Effector memory CD8-positive, alpha-beta T cell (primary cell): ENCODE measurements at places on chromosomes 12 and 14.
A peak's percentile ranks its signal among the peaks of the same experiment; 100 is the strongest.

DNA sequence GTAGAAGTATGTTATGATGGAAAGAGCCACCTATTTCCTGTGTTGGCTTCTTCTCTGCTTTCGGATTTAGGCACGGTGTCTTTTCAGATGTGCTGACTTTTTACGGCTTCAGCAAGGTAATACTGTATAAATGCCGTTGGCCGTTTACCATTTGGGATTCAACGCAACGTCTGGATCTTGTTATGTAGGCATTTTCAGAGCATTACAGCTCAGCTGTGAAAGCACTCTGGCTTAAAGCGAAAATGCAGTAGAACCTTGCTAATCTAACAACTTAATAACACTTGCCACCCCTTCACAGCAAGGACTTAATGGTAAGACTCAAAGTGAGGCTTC lies 229.9 kb downstream of the EFCAB11 start:
- H3K4me3 ChIP-seq = peak overlapping the region; percentile 66
- H3K4me1 ChIP-seq = peaks cover 68% of the 10 kb centered on the region
- peaks cover 18% of the 10 kb centered on the region for H3K36me3 ChIP-seq
- H3K27ac ChIP-seq = peak overlapping the region; percentile 93
- no peaks in the 10 kb centered on the region for H3K27me3 ChIP-seq

DNA sequence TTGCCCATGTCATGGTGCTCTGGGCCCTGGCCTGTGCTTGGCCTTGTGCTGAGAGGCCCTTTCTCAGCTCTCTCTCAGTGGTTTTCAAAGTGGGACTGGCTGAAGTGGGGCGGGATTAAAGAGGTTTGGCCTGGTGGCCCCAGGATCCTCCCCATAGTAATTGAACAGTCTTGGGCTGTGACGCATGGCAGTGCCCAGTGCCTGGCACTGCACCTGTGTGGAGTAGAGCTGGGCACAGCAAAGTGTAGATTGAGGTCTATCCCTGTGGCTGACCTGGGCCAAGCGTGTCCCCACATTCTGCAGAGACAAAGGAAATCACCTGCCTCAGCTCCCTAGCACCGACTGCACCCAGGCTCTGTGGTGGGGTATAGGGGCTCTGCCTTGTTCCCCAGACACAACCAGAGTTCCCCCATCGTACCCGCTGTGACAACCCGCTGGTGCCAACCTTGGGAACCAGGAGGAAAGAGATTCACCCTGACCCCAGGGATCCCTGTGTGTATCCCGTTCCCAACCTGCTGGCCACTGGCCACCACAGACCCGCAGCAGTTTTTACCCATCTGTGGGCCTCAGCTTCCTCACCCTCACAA lies 9.9 kb upstream of the CYP46A1 start:
- no peak overlapping the region for H3K4me3 ChIP-seq
- no peaks in the 10 kb centered on the region for H3K27me3 ChIP-seq
- H3K4me1 ChIP-seq = peaks cover 23% of the 10 kb centered on the region
- H3K27ac ChIP-seq = no peak overlapping the region
- H3K36me3 ChIP-seq = peaks cover 4% of the 10 kb centered on the region

DNA sequence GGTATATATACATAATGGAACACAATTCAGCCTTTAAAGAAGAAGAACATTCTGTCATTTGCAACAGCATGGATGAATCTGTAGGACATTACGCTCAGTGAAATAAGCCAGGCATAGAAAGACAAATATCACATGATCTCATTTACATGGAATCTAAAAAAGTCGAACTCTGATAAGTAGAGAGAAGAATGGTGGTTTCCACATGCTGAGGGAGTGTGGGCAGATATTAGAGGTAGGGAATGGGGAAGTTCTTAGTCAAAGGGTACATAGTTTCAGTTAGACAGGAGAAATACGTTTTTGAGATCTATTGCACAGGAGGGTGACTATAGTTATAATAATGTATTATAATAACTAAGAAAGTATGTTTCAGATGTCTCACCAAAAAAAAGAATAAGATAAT lies 71.4 kb downstream of the ADAMTS20 start:
- no peaks in the 10 kb centered on the region for H3K27me3 ChIP-seq
- no peak overlapping the region for H3K4me3 ChIP-seq
- no peaks in the 10 kb centered on the region for H3K4me1 ChIP-seq
- DNase-seq = no peak
- no peaks in the 10 kb centered on the region for H3K36me3 ChIP-seq

DNA sequence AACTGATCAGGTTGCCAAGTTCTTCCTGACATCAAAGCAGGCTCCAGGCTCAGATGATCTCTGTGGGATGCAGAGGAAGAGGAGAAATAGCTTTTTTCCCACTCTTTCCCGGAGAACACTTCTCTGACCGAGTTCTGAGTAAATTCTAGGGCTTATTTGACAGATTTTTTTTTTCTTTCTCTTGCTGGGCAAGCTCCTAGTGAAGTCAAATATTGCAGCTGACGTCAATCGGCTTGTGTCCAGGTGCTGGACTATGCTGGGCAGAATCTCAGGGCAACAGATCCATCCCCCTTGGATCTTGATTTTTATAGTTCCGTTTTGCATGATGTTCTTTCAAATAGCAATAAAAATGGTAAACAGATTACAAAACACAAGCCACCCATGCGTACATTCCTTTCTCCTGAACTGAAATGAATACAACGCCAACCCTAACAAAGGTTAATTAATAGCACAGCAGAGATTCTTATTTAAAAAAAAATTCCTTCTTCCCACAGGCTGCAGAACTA lies 182.2 kb downstream of the NOVA1 start:
- H3K4me1 ChIP-seq = no peaks in the 10 kb centered on the region
- no peaks in the 10 kb centered on the region for H3K27me3 ChIP-seq
- H3K27ac ChIP-seq = no peak overlapping the region

GRCh38 chr14:68451696-68452373 lies 341.0 kb downstream of the ZFP36L1 start:
- no peak for DNase-seq
- H3K27ac ChIP-seq = no peak overlapping the region
- no peak overlapping the region for H3K4me3 ChIP-seq
- no peaks in the 10 kb centered on the region for H3K4me1 ChIP-seq
- no peaks in the 10 kb centered on the region for H3K36me3 ChIP-seq

DNA sequence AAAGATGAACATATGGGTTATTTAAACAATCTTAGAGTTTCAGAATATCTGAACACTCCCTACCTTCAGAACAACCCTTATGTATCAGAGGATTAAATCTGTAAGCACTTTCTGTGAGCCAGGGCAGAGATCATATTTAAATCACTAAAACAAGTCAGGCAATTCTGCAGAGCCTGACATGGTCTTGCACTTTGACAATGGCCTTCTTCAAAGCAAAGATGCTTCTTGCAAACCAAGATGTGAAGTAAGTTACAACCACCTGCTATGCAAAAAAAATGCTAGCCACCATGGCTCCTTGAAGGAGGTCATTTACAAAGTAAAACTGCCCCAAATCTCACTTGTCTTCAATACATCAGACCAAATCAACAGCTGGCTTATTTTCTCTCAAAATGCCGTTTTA lies 3.2 kb downstream of the PPP1CC start:
- peak overlapping the region; percentile 65 for H3K27ac ChIP-seq
- H3K27me3 ChIP-seq = no peaks in the 10 kb centered on the region
- peaks cover 41% of the 10 kb centered on the region for H3K36me3 ChIP-seq
- peak overlapping the region; percentile 96 for H3K4me3 ChIP-seq
- DNase-seq = no peak

- H3K27me3 ChIP-seq = peaks cover 15% of the 10 kb centered on the region
- no peak overlapping the region for H3K4me3 ChIP-seq
- no peaks in the 10 kb centered on the region for H3K36me3 ChIP-seq
- DNase-seq = no peak
- H3K4me1 ChIP-seq = no peaks in the 10 kb centered on the region
These were observed 26.9 kb upstream of the GCH1 start for GRCh38 chr14:54929556-54929955.

DNA sequence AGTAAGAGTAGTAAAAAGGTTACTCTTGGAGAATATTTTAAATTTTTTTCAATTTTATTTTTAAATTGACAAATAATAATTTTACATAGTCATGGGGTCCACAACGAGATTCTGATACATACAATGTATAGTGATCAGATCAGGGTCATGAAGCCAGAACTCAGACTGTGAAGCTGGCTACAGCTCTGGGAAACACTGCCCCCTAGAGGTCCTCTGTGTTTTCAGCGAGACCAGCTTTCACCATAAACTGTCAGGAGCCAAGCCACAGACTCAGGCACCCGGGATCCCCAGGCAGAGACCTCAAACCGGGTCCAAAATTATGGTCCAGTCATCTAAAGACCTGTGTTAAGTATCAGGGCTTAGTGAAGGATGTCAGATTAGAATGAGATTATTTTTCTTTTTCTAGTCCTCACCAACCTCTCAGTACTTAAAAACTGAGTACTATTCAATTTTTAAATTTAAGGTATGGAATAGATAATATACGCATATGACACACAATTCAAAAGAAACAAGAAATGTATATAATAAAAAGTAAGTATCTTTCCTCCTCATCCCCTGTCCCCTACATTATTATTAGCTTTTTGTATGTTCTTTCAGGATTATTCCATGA lies 397.1 kb downstream of the MDGA2 start:
- H3K27me3 ChIP-seq = no peaks in the 10 kb centered on the region
- no peak overlapping the region for H3K27ac ChIP-seq
- no peak overlapping the region for H3K4me3 ChIP-seq

DNA sequence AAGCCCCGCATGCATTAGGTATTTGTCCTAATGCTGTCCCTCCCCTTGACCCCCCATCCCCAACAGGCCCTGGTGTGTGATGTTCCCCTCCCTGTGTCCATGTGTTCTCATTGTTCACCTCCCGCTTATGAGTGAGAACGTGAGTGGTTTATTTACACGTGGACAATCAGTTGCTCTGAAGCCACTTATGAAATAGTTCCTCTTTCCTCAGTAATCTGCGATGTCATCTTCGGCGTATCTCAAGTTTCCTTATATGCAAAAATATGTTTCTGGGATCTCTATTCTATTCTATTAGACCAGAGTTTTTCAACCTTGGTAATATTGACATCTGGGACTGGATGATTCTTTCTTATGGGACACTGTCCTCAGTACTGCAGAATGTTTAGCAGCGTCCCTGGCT lies 56.0 kb upstream of the DCD start:
- H3K27ac ChIP-seq = no peak overlapping the region
- no peaks in the 10 kb centered on the region for H3K4me1 ChIP-seq
- H3K4me3 ChIP-seq = no peak overlapping the region
- DNase-seq = no peak
- H3K36me3 ChIP-seq = no peaks in the 10 kb centered on the region
